ENCODE measurements at places on chromosomes 5 and 9.

- no peak for DNase-seq
Observed at GRCh38 chr9:88737876-88738275, 202.9 kb downstream of the NXNL2 start.

DNA sequence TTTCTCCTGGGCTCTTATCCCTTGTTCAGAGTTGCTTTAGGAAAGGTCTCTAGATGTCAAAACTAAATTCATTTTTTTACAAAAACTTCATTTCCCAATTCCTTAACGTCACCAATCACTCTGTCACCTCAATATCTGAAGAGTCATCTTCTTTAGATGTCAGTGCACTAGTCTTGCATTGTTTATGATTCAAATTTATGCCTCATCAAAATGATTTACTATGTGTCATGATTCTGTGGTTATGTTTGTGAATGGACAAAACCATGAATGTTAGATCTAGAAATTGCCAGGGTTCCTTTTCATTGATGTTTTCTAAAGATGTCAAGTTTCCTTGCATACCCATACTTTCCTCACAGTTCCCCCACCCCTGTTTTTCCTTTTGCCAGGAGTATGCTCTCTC, 21.5 kb downstream of the CWC27 start:
- no peak for DNase-seq

DNA sequence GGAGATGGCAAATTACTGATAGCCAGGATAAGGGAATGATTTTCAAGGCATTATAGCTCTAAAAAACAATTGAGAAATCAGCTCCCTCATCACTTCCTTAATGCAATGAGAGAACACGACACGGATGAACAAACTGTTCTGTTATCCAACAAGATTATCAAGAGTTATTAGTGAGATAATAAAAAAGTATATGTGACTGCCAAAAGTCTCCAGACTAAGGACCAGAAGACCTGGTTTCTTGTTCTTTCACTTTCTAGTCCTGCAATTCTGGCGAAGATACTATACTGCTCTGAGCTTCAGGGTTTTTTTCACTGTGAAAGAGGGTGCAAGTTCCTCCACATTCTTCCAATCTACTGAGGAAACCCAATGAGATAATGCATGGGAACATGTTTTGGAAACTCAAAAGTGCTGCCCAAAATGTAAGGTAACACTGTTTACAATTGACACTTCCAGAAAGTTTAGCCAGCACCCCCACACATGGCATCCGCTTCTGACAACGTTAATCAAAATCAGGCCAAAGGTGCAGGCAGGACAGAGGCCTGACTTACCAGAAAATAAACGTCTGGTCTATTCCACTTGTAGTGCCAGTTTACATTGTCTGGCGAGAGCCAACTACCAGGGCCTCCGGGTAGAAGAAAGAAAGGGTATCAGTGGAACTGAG, 254.2 kb downstream of the DOCK8 start:
- no peak for DNase-seq

GRCh38 chr5:79886456-79886855, 104.6 kb downstream of the MTX3 start:
- DNase-seq, result no peak

DNA sequence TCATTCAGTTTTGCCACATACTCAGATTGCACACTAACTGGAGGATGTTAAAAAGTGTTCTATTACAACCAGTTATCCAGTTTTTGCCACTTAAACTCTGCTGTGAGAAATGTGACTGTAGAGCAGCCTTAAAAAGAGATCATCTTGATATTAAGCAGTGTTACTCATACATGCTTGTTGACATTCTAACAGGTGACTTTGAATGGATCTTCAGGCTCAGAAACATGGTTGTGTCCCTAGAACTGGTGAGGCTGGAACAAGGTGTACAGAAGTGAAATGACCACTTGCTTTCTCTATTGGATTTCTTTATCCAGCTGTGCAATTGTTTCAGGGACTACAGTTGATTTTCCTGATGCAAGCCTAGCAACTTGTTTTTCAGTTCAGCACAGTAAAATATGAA, 166.1 kb upstream of the CCDC152 start:
- DNase-seq, result no peak

DNA sequence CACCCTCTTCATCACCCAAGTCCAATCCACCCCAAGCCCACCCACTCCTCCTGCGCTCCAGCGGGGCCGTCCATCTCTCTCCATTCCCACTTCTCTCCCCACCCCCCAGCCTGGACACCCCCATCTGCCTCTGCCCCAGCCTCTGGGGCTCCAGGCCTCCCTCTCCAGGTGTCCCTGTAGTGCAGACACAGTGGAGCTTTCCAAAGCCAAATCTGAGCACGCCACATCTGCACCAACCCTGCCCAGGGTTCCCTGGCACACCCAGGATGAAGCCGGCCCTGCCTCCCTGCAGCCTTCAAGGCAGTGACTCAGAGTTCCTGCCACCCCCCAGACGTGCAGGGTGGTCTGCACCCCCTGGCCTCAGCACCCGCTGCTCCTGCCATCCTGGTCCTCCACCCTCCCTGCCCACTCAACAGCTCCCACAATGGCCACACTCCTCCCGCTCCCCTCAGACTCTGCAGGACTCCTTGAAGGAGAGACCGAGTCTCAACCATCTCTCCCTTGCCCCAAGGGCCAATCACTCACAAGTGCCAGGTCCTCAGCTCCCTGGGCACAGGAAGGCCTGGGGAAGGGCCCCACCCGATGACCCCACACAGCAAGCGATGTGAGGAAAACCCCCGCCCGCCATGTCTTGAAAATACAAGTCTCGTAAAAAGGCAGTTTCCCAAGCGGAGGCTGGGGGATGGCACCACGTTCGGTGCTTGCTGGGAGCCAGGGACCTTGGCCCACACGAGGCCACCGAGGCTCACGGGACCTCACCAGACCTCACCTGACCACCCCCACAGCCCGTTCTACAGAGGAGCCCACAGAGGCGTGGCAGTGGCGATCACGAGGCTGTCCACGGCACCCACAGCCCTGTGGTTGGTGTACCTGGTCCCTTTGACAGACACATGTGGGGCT, 22.2 kb downstream of the VAV2 start:
- DNase-seq, result no peak

DNA sequence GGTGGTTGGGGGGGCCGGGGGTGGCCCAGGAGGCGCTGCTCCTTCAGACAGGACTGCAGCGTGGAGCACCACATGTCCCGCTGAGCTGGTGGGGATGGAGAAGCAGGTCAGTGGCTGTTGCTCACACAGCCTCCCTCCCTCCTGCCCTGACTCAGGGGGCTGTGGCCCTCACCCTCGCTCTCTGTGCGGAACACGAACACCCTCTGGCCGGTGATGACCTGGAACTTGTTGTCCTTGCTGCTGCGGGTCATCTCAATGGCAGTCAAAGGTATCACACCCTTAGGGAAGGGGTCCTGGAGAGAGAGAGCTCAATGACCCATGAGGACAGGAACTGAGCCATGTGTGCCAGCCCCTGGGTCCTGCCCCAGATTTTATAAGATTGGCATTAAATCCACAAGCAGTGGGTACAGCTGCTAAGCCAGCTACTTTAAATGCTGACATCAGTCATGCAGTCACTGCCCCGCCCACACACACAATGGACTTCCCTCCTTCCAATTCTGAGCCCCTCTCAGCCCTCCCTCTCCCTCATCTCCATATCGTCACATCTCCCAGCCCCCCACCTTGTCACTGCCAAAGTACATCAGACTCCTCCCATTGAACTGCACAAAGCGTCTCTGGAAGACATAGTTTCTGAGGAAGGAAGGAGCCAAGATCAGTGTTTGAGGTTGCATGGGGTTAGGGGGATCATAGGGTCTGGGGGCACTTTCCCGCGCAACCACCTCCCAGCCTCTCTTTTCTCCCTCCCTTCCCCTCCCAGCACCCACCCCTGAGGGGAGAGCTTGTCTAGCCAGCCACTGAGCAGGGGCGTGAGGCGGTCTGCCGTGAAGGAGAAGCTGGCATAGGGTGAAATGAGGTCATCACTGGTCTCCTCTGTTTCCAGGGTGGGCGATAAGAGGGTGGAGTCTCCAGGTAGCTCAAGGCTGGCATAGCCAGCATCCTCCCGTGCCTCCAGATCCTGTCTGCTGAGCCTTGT, 8.9 kb downstream of the ARAP3 start:
- DNase-seq, result no peak

DNA sequence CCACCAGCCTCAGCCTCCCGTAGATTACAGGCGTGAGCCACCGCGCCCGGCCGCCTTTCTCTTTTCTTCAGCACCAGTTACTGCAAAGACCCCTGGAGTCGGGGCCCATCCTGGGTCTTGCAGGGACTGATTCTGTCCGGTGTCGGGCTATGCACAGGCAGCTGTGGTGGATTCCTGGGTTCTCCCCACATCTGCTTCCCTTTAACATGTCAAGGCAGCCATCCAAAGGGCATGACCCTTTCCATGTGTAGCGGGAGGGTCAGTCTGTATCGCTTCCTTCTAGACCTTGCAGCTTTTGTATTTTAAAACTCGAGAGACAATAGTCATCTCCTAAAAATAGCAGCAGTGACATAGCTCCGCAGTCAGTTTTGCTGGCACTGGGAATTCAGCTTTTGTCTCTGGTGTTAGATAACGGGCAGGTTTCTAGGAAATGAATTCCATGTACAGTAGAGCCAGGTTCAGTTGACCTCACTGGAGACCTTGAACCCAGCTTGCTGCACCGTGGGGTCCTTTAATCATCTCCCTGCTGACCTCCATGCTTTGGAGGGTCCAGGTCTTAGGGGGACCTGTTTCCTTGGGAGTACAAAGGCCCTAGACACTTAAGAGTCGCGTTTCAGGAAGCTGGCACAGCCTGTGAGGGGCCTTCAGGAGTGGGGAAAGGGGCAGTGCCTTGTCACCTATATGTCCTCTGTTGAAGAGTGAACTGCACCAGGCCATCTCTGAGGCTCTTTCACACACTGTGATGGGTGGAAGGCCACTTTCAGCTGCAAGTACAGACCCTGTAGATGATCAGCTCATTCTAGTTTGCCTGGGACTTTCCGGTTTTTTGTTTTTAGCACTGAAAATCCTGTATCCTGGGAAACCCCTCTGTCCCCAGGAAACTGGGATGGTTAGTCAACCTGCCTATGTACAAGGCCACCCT, 13.8 kb downstream of the ANKRD33B start:
- no peak for DNase-seq

GRCh38 chr5:129438322-129438721, 21.8 kb upstream of the ADAMTS19 start:
- DNase-seq, result no peak

- no peak for DNase-seq
Observed at GRCh38 chr5:109312695-109313094, 97.1 kb downstream of the PJA2 start.

DNA sequence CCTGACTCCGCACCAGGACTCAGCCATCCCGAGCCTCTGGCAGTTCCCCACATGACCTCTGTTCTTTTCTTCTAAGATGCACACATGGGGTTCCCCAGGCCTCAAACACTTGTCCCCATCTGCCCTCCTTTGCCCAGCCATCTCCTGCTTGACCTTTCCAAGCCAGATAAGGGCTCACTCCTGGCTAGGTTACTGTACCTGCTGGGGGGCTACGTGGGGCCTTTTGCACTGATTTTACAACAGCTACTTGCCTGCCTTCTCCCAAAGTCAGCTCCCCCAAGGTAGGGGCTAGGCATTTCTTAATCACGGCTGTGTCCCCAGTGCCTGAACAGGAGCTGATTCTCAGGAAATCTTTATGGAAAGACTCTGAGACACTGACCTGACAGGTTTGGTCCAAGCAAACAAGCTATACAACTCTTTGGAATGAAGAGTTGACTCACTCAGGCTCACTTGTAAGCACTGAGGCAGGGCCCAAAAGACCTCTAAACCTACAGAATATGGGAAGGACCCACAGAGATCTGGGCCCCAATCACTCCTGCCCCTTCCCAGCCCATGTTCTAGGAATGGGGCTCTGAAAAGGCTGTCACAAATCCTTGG, 2.5 kb downstream of the MACROH2A1 start:
- DNase-seq, result no peak

Measured in left hindlimb (tissue), 1 donor.